CD4-positive, CD25-positive, alpha-beta regulatory T cell (primary cell): ENCODE measurements at places on chromosomes 6 and 20.

DNA sequence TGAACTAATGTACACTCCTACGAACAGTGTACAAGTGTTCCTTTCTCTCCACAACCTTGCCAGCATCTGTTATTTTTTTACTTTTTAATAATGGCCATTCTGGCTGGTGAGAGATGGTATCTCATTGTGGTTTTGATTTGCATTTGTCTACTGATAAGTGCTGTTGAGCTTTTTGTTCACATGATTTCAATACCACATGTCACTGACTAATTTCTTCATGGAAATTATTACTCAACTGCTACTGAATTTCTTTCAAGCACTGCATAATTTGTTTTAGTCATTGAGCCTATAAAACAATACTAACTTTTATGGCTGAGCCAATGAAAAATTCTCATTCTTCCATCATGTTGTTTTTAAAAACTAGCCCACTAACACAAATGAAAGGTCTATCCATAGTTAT lies 115.4 kb downstream of the FRK start:
- H3K27me3 ChIP-seq, result no peaks in the 10 kb centered on the region
- no peak for DNase-seq
- H3K4me1 ChIP-seq, result no peaks in the 10 kb centered on the region
- H3K36me3 ChIP-seq, result no peaks in the 10 kb centered on the region
- no peak overlapping the region for H3K4me3 ChIP-seq

GRCh38 chr20:48550814-48551213 lies 277.0 kb downstream of the PREX1 start:
- H3K27me3 ChIP-seq, result no peaks in the 10 kb centered on the region
- DNase-seq, result no peak
- H3K4me3 ChIP-seq, result no peak overlapping the region
- no peak overlapping the region for H3K27ac ChIP-seq

DNA sequence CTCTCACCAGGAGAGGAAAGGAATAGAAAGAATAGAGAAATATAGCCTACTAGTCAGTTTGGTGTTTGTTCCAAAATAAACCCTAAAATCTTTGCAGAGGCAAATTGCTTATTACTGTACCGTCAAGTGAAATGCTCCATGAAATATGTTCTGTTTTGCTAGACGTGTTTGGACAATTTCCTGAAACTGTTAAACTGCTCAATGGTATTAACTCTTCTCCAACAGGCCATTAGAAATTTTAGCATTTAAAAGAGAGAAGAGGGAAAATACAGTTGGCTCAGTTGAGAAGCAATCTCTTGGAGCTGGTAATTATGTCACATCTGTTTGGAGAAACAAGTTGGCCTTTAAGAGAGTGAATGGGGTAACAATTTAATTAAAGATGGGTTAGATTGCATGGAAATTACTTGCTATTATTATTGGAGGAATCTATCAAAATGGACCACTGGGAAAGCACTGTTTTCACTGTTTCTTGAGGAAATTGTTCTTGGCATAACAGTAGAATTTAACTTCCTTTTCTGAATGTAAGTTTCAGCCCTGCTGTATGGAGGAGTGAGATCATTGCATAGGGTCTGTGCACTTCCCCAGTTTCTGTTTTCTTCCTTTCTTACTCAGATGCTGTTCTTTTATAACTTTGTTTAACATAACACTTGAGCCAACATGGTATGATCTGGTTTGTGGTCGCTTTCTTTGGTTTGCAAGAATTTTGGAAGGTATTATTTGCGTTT lies 373.6 kb downstream of the PLCB1 start:
- no peak overlapping the region for H3K27ac ChIP-seq
- H3K4me1 ChIP-seq, result no peaks in the 10 kb centered on the region
- DNase-seq, result no peak

- DNase-seq, result no peak
- no peaks in the 10 kb centered on the region for H3K27me3 ChIP-seq
- H3K4me1 ChIP-seq, result no peaks in the 10 kb centered on the region
- no peak overlapping the region for H3K27ac ChIP-seq
Observed at GRCh38 chr6:103799971-103800670, 1059.6 kb downstream of the HACE1 start.

DNA sequence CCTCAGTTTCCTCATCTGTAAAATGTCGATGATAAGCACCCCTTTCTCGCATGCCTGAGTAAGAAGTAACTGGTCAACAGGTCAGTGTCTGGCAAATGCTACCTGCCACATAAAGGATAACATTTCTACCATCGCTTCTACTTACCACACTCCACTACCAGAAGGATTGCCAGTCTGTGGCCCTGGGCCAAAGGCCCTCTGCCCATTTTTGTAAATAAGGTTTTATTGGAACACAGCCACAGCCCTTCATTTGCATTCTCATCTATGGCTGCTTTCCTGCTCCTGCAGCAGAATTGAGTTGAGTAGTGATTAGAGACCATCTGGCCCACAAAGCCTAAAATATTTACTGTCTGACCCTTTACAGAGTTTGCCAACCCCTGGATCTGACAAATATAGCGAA lies 121.8 kb downstream of the TOX2 start:
- no peak for DNase-seq
- H3K27ac ChIP-seq, result no peak overlapping the region
- no peaks in the 10 kb centered on the region for H3K36me3 ChIP-seq

DNA sequence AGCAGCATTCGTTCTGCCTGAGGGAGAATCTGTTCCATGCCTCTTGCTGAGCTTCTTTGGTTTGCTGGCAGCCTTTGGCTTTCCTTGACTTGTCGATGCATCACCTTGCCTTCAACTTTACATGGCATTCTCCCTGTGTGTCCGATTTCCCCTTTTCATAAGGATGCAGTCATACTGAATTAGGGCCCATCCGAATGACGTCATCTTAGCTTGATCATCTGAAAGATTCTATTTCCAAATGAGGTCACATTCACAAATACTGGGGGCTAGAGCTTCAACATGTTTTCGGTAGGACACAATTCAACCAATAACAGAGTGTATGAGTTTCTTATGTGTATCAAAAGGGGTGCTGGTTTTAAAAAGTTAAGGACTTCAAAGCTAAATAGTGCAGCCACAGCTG lies 27.8 kb upstream of the HECA start:
- H3K36me3 ChIP-seq, result no peaks in the 10 kb centered on the region
- peaks cover 6% of the 10 kb centered on the region for H3K4me1 ChIP-seq

GRCh38 chr20:58938541-58938940 lies 42.5 kb upstream of the NELFCD start:
- no peak overlapping the region for H3K4me3 ChIP-seq
- DNase-seq, result no peak
- no peaks in the 10 kb centered on the region for H3K4me1 ChIP-seq
